Stimulated activated CD8-positive, alpha-beta memory T cell treated with anti-CD3 and anti-CD28 coated beads, Interleukin-7, amount 100 ng/mL, for 48 hours (primary cell): ENCODE measurements at places on chromosomes 12 and 14.

DNA sequence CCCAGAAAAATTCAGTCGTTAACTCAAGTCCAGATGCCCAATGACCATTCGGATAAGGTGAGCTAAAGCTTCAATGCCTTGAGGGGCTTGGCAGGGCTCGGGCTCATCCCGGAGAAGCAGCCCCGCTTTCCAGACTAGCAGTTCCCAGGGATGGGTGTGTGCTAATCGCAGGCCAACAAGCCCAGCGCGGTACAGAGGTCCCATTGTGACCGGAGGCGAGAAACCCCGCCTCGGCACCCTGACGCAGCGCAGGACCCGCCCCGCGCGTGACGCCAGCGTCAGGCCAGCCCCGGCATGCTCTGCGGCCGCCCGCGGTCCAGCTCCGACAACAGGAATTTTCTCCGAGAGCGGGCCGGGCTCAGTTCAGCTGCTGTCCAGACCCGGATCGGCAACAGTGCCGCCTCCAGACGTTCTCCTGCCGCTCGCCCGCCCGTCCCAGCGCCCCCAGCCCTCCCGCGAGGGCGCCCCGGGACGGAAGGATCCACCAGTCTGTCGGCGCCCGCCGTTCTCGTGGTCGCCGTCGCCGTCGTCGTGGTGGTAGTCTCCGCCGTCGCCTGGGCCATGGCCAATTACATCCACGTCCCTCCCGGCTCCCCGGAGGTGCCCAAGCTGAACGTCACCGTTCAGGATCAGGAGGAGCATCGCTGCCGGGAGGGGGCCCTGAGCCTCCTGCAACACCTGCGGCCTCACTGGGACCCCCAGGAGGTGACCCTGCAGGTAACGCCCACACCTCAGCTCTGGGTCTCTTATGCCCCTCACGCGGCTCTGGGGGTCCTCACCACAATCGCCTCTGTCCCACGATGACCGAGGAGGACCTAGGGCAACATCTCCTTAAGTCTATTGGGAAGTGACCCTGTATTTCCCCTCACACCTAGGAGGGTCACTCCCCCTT lies at the start of gene ETNK1:
Gene ETNK1 (plus strand): TSS at position 302 of the 892 bp plus-strand sequence. CDS start 260 bp downstream, at position 562.
- DNase-seq = peak; percentile 78

GRCh38 chr12:115267464-115267863 lies 583.5 kb upstream of the TBX3 start:
- DNase-seq = no peak

GRCh38 chr14:101737414-101738339 lies 23.8 kb upstream of the PPP2R5C start:
- DNase-seq = no peak

DNA sequence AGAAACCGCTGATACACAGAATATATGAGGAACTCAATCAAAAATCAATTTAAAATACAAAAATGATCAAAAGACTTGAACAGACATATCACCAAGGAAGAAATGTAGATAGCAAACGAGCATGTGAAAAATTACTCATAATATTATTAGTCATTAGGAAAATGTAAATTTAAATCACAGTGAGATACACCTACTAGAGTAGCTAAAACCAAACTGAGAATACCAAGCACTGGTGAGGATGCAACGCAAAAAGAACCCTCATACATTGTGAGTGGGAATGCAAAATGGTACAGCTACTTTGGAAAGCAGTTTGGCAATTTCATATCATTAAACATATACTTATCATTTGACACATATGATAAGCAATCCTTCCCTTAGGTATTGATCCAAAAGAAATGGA lies 101.1 kb upstream of the ST8SIA1 start:
- DNase-seq = no peak
